ENCODE measurements at places on chromosomes 12 and 14. TPM values are rescaled to one million over a fixed set of nuclear protein-coding genes. Genes with fewer than 3 reads are reported as not detected.

- H3K27ac ChIP-seq, result no peak overlapping the region
- H3K27me3 ChIP-seq, result no peaks in the 10 kb centered on the region
- no peak overlapping the region for H3K4me3 ChIP-seq
- no peak for DNase-seq
Measured at GRCh38 chr12:79057540-79057939, 193.0 kb downstream of the SYT1 start.

- H3K4me1 ChIP-seq, result peaks cover 12% of the 10 kb centered on the region
- peaks cover 66% of the 10 kb centered on the region for H3K36me3 ChIP-seq
- no peak for DNase-seq
- no peak overlapping the region for H3K4me3 ChIP-seq
- H3K27ac ChIP-seq, result no peak overlapping the region
- H3K27me3 ChIP-seq, result no peaks in the 10 kb centered on the region
Measured at GRCh38 chr14:100126401-100126800, 33.0 kb downstream of the DEGS2 start.

DNA sequence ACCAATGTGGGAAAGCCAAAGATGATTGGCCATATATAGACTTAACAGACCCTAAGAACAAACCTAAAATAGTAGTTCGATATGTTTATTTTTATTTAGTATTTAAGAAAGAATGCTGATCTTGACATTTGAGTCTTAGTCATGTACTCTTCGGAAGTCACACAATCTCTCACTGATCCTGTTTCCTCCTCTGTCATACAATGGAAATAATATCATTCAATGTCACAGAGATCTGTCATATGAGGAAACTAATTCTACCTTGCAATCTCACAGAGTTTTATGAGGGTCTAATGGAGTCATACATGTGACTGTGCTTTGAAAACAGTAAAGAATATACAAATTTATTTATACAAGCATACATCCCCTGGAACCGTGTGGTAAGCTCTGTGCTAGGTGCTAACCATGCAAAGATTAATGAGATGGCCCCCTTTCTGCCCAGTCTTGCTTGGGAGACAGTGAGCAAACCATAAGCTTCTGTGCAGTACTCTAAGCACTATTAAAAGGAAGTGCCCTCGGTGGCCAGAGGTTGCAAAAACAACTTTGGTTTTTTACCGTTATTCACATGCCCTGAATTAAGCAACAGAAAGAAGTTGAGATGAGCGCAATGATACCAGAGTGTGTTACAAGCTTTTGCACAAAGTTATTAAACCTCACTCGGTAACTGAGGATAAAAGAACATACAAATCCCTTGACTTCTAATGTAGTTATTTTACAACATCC is 1.7 kb upstream of the LIN7A start:
- peaks cover 30% of the 10 kb centered on the region for H3K27me3 ChIP-seq
- H3K36me3 ChIP-seq, result peaks cover 2% of the 10 kb centered on the region
- no peak overlapping the region for H3K4me3 ChIP-seq
- peaks cover 4% of the 10 kb centered on the region for H3K4me1 ChIP-seq

The TAC3 gene
- total RNA-seq, result 0.25 TPM

DNA sequence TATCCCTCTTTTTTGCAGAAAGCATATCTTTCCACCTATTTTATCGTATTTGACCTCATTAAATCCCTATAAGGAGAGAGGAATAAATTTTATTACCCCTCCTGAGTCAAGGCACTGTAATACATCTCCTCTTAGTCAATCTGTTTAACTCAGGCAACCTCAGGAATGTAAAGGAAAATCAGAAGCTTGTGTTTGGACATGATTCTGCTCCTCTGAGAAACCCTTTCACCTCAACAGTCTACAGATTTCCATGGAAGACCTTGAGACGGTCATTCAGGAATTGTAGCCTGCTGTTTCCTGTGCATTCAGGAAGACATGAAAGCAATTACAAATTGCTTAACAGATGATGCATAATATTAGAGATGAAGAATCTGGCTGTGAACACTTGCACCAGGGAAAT is 360.8 kb downstream of the PAWR start:
- no peaks in the 10 kb centered on the region for H3K4me1 ChIP-seq
- H3K27me3 ChIP-seq, result no peaks in the 10 kb centered on the region
- no peak overlapping the region for H3K27ac ChIP-seq
- H3K36me3 ChIP-seq, result no peaks in the 10 kb centered on the region

GRCh38 chr12:69007101-69007854 is 74.3 kb upstream of the CPM start:
- DNase-seq, result no peak
- H3K27ac ChIP-seq, result no peak overlapping the region
- peaks cover 7% of the 10 kb centered on the region for H3K27me3 ChIP-seq

DNA sequence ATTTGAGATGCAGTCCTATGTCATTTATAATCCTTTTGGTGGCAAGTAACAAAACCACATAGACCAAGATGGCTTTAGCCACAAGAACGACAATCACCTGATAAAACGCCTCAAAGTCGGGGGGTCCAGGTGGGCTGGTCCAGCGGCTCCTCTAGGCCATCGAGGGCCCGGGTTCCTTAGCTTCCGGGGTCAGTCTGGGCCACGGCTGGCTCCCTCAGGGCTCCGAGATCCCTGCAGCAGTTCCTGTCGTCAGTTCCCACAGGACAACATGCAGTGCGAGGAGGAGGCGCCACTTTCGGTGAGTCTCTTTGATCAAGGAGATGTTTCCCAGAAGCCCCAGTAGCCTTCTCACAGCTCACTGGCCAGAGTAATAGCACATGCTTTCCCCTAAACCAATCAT is 574.6 kb downstream of the AACS start:
- no peak for DNase-seq
- no peaks in the 10 kb centered on the region for H3K36me3 ChIP-seq
- H3K4me1 ChIP-seq, result no peaks in the 10 kb centered on the region
- H3K27ac ChIP-seq, result no peak overlapping the region
- no peaks in the 10 kb centered on the region for H3K27me3 ChIP-seq

The SLC39A5 gene
- 0.64 TPM for total RNA-seq

- no peak overlapping the region for H3K4me3 ChIP-seq
- peaks cover 24% of the 10 kb centered on the region for H3K4me1 ChIP-seq
- peaks cover 26% of the 10 kb centered on the region for H3K27me3 ChIP-seq
- no peaks in the 10 kb centered on the region for H3K36me3 ChIP-seq
- no peak for DNase-seq
- no peak overlapping the region for H3K27ac ChIP-seq
Measured at GRCh38 chr14:105195522-105196264, 14.6 kb upstream of the NUDT14 start.

GRCh38 chr12:132449565-132450417 is 40.2 kb upstream of the FBRSL1 start:
- peak overlapping the region; percentile 74 for H3K27ac ChIP-seq
- peaks cover 2% of the 10 kb centered on the region for H3K27me3 ChIP-seq
- DNase-seq, result no peak
- H3K4me1 ChIP-seq, result peaks cover 45% of the 10 kb centered on the region
- H3K4me3 ChIP-seq, result no peak overlapping the region
- H3K36me3 ChIP-seq, result peaks cover 1% of the 10 kb centered on the region

DNA sequence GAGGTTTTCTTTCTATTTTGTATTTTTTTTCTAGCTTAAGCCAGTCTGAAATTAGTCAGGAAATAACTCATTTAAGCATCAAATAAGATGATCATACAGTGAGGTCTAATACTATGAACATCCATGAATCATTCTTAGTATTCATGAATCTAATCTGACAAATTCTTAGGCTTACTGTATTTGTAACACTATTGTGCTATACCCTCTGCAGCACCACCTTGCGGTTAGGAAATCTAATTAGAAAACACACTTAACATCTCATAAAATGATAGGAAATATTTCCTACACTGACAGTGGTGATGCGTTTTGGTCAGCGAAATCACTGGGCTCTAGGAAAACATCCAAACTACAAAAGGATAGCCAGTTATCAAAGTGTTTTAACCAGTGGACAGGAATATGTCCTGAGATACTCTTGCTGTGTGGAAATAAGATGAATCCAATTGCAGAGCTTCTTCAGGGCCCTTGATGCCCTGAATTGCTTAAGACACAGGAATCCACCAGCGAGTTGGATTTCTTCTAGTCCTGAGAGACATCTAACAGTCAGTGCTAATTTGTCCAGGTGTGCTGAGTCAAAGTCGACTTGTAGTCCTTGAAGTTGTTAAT is 109.3 kb upstream of the MYF6 start:
- no peak overlapping the region for H3K4me3 ChIP-seq
- no peaks in the 10 kb centered on the region for H3K4me1 ChIP-seq
- DNase-seq, result no peak
- no peaks in the 10 kb centered on the region for H3K27me3 ChIP-seq

- H3K27me3 ChIP-seq, result no peaks in the 10 kb centered on the region
- DNase-seq, result no peak
- H3K36me3 ChIP-seq, result peaks cover 73% of the 10 kb centered on the region
- H3K27ac ChIP-seq, result peak overlapping the region; percentile 98
- H3K4me1 ChIP-seq, result peaks cover 58% of the 10 kb centered on the region
- H3K4me3 ChIP-seq, result peak overlapping the region; percentile 95
Measured at GRCh38 chr12:56723889-56724700, 1.0 kb downstream of the NACA start.

The LRRC10 gene
- total RNA-seq, result not detected

The PRR4 gene
- 2.5 TPM for total RNA-seq

DNA sequence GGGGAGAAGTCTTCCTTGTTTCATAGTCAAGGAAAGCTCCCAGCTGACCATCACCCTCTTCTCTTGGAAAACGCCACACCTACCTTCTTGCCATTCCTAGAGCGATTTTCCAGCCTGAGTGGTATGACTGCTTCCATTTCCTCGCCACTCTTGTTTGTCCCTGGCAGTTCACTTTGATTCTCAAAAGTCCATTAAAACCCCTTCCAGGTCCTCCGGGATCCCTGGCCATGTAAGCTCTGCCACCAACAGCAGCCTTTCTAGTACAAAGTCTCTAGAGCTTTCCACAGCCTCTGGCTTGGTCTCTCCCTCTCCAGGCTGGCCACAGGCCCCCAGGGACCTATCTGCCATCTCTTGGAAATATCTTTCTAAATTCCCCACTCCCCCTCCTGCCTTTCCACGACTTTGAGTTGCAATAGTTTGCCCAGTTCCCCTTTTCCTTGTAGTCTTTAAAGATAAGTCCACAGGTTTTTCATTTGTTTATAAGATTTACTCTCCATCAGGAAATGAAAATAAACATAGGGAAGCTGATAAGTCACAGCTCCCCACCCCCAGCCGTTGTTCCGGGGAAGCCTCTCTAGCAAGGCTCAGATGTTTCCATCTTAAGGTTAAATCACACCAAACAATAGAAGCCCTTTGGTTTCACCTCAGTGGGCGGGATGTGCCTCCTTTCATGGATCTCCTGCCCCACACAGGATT is 42.9 kb upstream of the SINHCAF start:
- H3K27ac ChIP-seq, result no peak overlapping the region
- no peaks in the 10 kb centered on the region for H3K36me3 ChIP-seq
- H3K4me3 ChIP-seq, result no peak overlapping the region
- H3K27me3 ChIP-seq, result peaks cover 6% of the 10 kb centered on the region
- peaks cover 4% of the 10 kb centered on the region for H3K4me1 ChIP-seq

GRCh38 chr14:74733221-74733620 is 20.3 kb downstream of the FCF1 start:
- no peaks in the 10 kb centered on the region for H3K4me1 ChIP-seq
- DNase-seq, result no peak

GRCh38 chr14:100159094-100159864 is at the start of gene DEGS2:
DEGS2 (minus strand) TSS chr14:100159645; CDS start chr14:100159587, 58 bp downstream.
- peaks cover 6% of the 10 kb centered on the region for H3K36me3 ChIP-seq
- peaks cover 4% of the 10 kb centered on the region for H3K4me1 ChIP-seq

- no peak for DNase-seq
- H3K36me3 ChIP-seq, result peaks cover 11% of the 10 kb centered on the region
Measured at GRCh38 chr12:26726956-26727355, 106.0 kb downstream of the ITPR2 start.

The E2F7 gene
- 32.6 TPM for total RNA-seq

The IRAK3 gene
- 0.77 TPM for total RNA-seq

The REC8 gene
- total RNA-seq, result 52.8 TPM

- DNase-seq, result no peak
- H3K36me3 ChIP-seq, result no peaks in the 10 kb centered on the region
- no peaks in the 10 kb centered on the region for H3K4me1 ChIP-seq
- H3K27ac ChIP-seq, result no peak overlapping the region
- H3K27me3 ChIP-seq, result no peaks in the 10 kb centered on the region
Measured at GRCh38 chr14:84209031-84209430, 1320.9 kb upstream of the FLRT2 start.

DNA sequence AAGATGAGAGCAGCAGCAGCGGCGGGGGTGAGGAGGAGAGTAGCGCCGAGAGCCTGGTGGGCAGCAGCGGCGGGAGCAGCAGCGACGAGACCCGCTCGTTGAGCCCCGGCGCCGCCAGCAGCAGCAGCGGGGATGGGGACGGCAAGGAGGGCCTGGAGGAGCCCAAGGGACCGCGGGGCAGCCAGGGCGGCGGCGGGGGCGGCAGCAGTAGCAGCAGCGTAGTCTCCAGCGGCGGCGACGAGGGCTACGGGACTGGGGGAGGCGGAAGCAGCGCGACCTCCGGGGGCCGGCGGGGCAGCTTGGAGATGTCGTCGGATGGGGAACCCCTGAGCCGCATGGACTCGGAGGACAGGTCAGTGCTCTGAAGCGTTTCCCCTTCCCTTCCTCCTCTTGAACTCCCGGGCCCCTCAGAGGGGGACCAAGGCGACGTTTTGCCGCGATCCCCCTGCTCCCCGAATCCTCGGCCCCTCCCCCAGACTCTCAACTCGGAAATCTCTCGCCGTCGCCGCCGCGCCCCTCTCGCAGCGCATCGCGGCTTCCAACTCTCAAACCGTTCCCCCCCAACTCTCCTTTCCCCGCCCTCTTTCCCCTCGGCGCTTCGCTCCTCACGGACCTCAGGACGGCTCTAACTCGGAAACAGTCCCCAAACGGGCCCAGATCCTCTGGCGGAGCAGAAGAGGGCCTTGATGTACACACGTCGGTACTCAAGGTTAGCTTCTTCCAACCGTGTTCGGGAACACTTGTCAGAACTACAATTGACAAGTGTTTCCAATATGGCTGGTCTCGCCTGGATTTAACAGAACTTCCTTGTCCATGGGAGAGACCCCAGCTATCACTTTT is 947 bp downstream of the AEBP2 start:
- peak overlapping the region; percentile 100 for H3K4me3 ChIP-seq
- H3K36me3 ChIP-seq, result peaks cover 36% of the 10 kb centered on the region
- peak overlapping the region; percentile 98 for H3K27ac ChIP-seq
- peak; percentile 56 for DNase-seq
- no peaks in the 10 kb centered on the region for H3K27me3 ChIP-seq

DNA sequence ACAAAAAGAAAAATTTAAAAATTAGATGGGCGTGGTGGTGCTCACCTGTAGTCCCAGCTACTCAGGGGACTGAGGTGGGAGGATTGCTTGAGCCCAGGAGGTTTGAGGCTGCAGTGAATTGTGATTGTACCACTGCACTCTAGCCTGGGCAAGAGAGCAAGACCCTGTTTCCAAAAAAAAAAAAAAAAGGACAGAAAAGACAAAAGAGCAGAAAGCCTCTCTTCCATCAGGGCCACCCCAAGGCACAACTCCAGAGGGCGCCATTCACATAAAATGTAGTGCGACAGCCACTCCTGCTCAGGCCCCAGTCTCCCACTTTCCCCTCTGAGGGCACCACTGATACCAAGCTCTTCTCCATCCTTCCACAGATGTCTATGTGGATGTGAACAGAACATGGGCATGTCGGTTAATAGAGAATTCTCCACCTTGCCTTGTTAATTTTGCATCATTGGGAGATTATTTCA is 41.8 kb downstream of the DGLUCY start:
- no peak overlapping the region for H3K4me3 ChIP-seq
- H3K36me3 ChIP-seq, result peaks cover 69% of the 10 kb centered on the region
- no peak for DNase-seq

Data from activated CD4-positive, alpha-beta T cell treated with anti-CD3 and anti-CD28 coated beads, Interleukin-2, amount 10 ng/mL, durations not matched to agents 7 days and 5 days (primary cell).